NCI-H510A (cell line): ENCODE measurements at places on chromosomes 7 and 10.

- no peak for DNase-seq
Observed at GRCh38 chr7:134811765-134812164, 32.3 kb downstream of the CALD1 start.

- DNase-seq: no peak
Observed at GRCh38 chr10:131195116-131195515, 116.4 kb downstream of the TCERG1L start.

DNA sequence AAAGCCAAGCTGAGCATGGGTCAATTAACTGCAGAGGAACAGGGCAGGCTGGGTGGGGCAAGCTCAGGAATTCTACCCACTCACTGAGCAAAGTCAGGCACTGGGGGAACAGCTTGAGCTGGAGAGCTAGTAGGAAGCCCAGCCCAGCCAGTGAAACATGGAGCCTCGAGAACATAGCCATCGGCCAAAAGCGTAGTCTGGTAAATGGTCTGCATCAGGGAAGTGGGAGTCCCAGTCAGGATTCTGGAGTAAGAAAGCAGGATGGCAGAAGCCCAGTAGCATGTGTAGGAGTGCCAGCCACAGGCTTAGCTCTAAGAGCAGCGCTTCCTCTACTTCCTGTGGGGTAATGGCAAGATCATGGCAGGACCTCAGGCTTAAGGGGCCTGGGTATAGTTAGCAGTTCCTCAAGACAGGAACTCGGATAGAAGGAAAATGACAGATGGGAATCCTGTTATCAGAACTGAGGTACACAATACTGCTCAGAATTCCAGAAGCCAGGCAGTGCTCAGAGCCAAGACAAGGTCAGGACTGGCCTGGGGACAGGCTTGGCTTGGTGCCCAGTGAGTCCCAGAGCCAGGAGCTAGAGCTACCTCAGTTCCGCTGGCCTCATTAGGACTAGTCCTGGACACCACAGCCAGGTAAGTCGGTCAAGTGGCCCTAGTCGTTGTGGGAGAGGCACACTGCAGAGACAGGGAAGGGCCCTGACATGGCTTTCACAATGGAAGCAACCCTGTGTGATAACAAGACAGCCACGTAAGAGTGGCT is 65.4 kb upstream of the MXI1 start:
- DNase-seq: no peak

GRCh38 chr7:1192171-1192676 is 32.2 kb upstream of the ZFAND2A start:
- DNase-seq: no peak

- no peak for DNase-seq
Observed at GRCh38 chr7:42096681-42097561, 140.1 kb downstream of the GLI3 start.

DNA sequence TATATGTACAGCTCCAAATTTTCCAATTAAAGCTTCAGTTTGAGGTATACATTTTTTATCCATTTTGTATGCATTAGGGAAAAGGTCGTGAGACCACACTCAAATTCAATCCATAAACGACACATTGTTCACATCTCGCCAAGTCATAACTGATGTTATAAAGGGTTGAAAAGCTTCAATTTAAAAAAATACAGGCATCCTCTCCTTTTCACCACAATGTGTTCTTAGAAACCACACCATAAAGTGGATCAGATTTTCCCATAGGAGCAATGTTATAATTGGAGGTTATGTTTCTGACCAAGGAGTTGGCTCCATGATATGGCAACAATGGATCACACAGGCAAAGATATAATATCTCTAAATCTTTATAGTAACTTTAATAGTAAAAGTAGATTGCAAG is 663.6 kb downstream of the PARD3 start:
- no peak for DNase-seq

GRCh38 chr7:516606-517456 is 2.8 kb downstream of the PDGFA start:
- no peak for DNase-seq

GRCh38 chr7:91226411-91226810 is 37.8 kb upstream of the FZD1 start:
- no peak for DNase-seq

DNA sequence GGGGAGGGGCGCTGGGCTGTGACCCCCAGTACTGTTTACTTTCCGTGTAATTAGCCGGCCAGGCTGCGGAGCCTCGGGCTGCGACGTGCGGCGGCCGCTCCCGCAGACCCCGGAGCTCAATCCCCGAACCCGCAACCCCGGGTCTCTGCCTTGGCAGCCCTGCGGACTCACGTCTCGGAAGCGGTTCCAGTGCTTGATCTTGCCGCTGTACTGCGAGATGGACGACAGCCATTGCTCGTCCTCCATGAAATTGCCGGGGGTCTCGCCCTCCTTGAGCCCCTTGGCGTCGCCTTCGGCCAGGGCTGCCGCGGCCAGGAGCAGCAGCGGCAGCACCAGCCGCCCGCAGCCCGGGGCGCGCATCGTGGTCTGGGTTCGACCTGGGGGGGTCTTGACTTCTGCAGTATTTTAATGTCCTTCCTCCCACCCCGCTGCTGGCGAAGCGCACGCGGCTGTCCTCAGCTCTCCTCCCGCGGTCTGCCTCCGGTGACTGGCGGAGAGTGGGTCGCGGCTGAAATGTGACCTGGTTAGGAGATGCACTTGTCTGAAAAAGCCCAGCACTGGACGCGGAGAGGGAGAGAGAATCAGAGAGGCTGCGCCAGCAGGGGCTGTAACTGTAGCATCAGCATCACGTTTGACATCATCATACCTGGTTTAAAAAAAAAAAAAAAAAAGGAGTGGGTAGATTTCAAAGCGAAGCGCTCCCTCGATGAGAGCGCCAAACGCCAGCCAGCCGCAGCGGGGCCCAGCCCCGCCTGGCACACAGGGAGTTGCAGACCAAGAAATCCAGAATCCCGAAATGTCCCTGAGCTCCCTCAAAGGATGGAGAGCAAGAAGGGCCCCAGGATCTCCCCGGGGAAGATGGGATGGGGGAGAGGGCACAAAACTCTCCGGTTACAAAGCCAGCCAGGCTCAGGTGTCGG is at the start of gene SPOCK2:
SPOCK2 (minus strand) TSS at position 583 of the 920 bp plus-strand sequence; CDS start at position 360, 223 bp downstream.
- no peak for DNase-seq

DNA sequence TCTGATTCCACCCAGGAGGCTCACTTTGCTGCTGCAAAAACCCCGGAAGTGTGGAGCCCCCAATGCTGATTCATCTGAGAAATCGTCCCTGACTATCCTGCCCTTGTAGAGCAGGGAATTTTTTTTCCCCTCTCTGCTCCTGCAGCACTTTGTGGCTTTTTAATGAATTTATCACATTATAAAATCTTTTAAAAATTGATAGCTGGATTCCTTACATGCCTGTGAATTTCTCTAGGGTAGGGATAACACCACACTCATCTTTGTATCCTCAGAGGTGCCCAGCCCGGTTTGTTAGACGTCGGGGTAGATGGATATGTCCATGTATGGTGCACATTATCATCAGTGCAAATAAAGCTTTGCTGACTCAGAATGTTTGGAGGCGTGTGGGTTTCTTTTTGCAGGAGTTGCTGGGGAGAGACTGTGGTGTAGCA is 185.7 kb downstream of the STK31 start:
- no peak for DNase-seq

GRCh38 chr10:53395449-53395848 is 622.9 kb upstream of the MBL2 start:
- DNase-seq: no peak
